AML-193 (cell line): ENCODE measurements at places on chromosomes 3 and 15.

GRCh38 chr15:94250801-94251200 is 19.4 kb downstream of the MCTP2 start:
- no peak for DNase-seq

- DNase-seq, result no peak
Measured at GRCh38 chr3:40846451-40846850, 321.7 kb downstream of the ZNF621 start.

GRCh38 chr3:52829906-52830463 is 487 bp downstream of the ITIH4 start:
- DNase-seq, result no peak

DNA sequence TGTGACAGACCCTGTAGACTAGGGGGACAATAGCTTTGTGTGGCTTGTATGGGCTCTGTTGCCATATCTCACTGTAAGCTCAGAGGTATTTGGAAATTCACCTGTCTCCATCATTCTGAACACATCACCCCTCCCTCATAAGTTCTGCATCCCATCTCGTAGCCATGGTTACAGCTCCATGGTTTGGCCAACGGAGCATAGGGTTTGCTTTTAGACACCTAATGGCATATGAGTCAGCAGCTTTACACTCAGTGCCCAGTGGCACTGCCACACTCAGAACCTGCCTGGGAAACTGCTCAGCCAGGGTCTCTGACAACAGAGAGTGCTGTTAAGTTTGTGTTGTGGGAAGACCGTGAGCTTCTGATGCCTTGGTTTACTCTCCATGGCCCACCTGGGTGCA is 67.3 kb downstream of the CCK start:
- DNase-seq, result no peak

DNA sequence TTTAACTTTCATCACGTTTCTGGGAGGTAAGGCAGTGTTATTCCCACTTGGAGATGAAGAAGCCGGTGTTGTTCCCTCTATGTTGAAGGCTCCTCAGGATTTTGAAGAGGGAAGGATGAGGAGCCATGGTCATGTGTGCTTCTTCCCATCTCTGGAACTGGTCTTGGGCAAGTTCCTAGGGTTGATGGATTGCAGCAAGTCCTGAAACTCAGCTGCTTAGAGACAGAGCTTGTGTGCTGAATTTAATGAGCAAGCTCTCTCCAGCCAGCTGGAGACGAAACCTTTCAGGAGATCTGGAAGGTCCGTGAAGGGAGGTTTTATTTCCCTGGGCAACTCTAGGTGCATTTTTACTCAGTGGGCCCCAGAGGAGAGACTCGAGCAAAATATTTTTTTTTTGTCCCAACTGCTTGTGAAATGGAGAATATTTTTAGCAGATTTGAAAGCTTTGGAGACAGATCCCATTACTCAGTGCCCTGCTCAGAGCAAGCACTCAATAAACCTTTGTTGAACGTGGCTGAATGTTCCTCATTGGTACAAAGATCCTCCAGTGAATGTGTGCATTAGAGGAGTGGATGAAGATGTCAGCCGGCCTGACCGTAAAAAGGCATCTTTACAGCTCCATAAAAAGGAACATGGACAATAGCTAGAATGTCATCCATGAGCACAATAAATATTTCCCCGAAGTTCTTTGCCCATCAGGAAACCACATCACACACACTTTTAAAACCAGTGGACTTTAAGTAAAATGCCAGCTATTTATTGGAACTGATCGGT is 55.6 kb upstream of the RGMA start:
- DNase-seq, result no peak

DNA sequence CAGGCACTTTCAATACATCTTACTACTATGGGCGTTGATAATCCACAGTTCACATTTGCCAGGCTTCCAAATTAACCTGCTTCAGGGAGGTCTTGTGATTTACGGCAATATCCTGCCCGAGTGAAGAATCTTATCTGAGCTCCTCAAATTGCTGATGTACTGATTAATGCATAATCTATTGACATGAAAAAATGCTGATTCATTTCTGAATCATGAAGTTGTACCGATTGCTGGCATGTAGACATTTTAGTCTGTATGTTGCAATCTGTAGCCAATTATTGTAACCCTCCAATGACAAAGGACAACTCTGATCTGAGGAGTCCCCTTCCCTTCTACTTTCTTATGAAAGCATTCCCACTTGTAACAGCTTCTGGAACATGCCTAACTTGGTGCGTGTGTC is 97.2 kb downstream of the SEC22A start:
- no peak for DNase-seq

DNA sequence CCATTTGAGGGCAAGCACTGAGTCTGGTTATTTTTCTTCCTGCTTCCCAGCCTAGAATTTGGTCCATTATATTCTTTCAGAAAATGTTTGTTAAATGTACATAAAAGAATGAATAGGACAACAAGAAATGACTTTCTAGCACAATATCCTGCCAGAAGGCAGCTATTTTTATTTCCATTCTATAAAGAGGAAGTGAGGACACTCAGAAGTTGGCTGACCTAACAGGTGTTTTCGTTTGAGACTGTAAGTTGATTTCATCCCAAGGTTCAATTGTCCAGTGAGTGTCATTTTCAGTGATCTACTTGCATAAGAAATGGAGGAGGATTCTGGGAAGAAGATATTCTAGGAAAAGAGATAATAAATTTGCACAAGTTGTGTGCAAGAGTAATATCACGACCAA is 191.9 kb upstream of the POU1F1 start:
- no peak for DNase-seq

- no peak for DNase-seq
Measured at GRCh38 chr3:37763309-37763708, 98.4 kb upstream of the CTDSPL start.

DNA sequence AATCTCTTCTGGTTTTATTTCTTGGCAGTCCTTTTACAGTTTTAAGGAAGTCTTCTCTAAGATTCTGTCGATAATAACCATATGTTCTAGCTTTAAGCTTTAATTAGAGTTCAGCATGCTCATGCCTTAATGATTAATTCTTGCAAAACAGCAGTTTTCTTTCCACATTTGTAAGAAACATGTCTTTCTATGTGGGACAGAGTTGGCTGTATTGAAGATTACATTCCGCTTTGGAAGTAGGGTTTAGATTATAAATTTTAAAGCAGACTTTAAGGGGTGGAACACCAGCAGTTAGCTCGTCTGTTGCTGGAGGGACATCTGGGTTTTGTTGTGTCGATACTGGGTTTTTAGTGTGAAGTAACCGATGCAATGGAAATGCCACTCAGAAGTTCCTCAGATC is 35.3 kb downstream of the SQOR start:
- DNase-seq, result no peak

DNA sequence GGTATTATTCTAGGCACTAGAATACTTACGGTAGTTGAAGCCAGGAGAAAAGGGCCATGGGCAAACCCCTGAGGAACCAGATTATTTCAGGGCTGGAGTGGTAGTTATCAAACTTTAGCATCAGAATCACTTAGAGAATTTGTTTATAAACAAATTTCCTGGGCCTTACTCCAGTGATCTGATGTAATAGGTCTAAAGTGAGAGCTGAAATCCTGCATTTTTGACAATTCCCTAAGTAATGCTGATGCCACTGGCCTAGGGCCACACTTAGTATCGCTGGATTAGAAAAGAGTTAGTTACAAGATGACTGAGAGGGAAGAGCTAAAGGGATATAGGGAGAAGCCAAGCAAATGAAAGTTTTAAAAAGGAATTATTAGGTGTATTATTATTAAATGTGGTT is 412.5 kb upstream of the THRB start:
- DNase-seq, result no peak

- DNase-seq, result no peak
Measured at GRCh38 chr3:13796701-13797460, 83.0 kb downstream of the WNT7A start.

GRCh38 chr15:72113347-72114031 is 4.5 kb downstream of the MYO9A start:
- no peak for DNase-seq

DNA sequence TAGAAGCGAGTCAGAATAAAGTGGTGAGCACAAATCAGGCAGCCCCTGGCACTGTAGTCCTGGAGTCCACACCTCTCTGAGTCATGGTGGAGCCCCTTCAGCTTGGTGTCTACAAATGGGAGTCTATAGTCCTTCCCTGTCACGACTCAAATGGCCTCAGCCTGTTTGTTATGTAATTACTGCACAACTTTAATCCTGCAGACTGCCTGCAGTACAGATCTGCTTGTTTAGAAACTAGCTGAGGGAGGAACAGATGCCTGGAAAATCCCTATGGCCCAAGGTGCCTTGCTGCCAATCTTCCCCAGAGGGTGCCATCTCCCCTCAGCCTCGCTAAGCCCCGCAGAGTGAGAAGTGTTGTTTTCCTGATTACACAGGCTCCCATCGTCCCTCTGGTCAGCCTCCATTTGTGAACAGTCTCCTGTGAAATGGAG is 3.9 kb upstream of the CXCR6 start:
- DNase-seq, result no peak

DNA sequence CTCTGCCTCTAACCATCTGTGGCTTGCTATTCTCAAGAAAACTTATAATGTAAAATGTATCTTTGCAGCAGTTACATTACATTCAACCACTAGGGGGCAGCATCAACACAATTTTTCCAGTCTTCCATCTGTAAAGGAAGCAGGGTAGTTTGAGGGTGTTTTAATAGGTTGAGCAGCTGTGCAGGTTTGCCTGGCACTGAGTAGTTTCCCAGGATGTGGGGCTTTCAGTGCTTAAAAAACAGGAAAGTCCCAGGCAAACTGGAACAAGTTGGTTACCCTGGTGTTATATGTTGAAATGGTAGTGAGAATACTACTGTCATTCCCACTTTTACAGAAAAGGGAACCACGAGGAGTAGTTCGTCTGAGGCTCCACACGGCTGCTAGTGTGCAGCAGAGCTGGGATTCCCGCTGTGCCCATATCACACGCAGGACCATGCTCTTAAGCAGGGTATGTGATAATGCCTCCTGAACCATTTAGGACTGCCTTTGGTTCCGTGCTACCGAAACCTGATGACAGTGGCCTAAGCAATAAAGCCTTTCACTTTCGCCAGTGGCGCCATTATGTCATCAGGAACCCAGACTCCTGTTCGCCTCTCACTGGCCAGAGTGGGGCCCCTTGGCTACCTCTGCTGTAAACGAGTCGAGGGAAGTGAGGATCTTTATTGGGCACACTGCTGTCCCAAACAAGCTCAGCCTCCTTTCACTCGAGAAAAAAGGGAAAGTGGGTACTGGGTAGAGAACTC is 64.7 kb upstream of the ZBTB38 start:
- DNase-seq, result peak; percentile 87

DNA sequence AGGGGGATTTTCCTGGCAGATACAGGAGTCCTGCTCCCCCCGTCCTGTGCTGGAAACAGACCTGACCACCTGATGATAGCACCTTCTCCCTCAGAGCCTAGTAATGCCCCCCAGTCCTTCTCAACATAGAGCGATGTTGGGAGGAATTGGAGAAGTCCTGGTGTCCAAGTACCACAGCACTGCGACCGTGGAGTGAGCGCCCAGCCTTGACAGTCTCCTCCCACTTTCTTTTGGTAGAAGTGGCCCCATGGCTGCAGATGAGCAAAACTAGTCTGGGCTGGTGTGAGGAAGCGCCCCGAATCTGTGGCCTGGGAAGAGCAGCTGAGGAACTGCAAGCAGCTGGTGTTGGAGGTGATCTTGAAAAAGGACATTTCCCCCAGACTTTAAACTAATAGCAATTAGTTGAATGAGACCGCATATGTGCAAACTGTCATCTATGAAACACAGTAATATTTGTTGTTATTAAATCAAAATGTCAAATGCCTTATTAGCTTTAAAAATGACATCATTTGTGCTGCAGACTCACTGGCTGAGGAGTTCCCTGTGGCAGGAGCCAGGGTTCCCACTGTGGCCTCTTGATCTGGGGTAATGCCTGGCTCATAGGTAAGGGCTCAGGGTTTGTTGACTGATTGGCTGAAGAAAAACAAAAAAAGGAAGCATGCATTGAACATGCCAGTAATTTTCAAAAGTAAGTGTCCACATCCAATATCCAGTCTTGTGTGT is 121.8 kb downstream of the CACNA2D3 start:
- no peak for DNase-seq

- DNase-seq, result no peak
Measured at GRCh38 chr3:127351321-127351720, 63.5 kb upstream of the PRR20G start.

- no peak for DNase-seq
Measured at GRCh38 chr3:11244121-11244677, 28.0 kb upstream of the ATG7 start.

DNA sequence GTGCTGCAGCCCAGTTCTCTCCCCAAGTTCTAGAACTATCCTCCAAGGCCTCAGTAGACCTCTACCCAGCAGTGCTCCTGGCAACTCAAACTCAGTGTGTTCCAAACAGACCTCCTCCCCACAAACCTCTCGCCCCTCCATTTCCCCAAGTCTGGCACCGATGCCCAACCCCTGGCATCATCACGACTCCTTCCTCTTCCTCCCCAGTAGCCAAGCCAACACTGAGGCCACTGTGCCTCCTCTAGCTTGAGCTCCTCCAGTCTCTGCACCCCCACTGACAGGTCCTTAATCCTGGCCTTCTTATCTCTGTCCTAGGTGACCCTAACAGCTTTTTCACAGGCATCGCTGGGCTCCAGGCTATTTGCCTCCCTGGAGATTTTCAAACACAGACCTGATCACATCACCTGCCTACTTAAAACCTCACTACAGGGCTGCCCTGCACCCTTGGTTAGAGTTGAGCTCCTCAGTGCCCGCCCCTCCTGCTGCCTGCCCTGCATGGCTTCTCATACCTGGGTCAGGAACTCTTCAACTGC is 6.8 kb downstream of the ARPIN start:
- no peak for DNase-seq

- no peak for DNase-seq
Measured at GRCh38 chr3:78879295-78879860, 888.4 kb downstream of the ROBO1 start.

- DNase-seq, result no peak
Measured at GRCh38 chr15:87871258-87871681, 385.3 kb downstream of the NTRK3 start.

DNA sequence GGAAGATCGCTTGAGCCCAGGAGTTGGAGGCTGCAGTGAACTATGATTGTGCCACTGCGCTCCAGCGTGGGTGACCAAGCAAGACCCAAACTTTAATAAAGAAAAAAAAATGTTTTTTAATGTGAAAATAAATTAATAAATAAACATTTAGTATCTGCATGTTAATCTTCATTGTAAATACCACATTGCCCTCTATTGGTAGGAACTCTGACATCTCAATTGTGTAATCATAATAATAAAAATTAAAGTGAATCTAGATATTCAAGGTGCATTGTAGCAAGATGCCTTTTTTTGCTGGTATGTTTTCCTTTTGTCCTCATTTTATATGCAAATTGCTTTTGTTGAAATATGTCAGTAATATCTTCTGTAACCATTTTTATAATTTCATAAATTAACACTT is 95.0 kb upstream of the LIMD1 start:
- peak; percentile 77 for DNase-seq

- DNase-seq, result no peak
Measured at GRCh38 chr3:187713504-187713903, 11.1 kb upstream of the RTP2 start.

- no peak for DNase-seq
Measured at GRCh38 chr3:191721390-191721861, 260.5 kb downstream of the PYDC2 start.

- DNase-seq, result no peak
Measured at GRCh38 chr15:62150445-62150844, 14.6 kb downstream of the C2CD4B start.

- DNase-seq, result no peak
Measured at GRCh38 chr3:132784502-132785025, 62.4 kb upstream of the NPHP3 start.

- DNase-seq, result no peak
Measured at GRCh38 chr3:16357186-16358121, 92.4 kb downstream of the OXNAD1 start.
